ENCODE measurements at places on chromosomes 7 and 10. TPM values are rescaled to one million over a fixed set of nuclear protein-coding genes. Genes with fewer than 3 reads are reported as not detected.

Gene EGFR
- total RNA-seq, result 0.30 TPM

Gene ABCB4
- total RNA-seq, result not detected

Gene CREB5
- total RNA-seq, result 0.68 TPM

Gene NAT16
- total RNA-seq, result not detected

DNA sequence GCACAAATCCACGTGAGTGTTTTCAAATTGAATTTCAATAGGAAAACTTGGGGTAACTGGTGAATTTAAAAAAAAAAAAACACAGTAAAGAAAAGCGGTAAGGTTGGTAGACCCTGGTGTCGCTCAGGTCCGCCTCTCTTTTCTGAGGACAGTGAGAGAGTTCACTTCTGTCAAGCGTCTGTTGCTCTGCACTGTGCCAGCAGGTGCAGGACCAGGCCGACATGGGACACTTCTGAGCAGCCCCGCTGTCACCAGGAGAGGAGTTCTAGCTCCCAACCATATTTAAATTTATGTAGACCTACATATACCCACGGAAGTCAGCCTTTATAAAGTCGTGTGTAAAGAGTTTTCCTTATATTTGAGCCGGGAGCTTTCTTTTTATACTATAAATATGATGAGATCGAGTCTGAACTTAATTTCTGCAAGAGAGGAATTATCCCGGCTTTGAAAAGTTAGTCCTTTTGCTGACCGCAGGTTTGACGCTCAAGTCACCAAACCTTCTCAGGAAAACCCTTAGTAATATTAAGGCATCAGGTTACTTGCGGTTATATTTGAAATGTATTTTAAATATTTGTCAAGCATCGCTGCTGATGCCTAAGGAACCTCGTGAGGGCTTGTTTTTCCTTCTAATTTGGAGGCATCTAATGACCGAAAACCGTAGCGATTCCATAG lies 531 bp downstream of the IKZF1 start:
- DNase-seq, result peak; percentile 63

- no peak for DNase-seq
These were observed 33.5 kb upstream of the PRSS37 start for GRCh38 chr7:141874787-141875186.

DNA sequence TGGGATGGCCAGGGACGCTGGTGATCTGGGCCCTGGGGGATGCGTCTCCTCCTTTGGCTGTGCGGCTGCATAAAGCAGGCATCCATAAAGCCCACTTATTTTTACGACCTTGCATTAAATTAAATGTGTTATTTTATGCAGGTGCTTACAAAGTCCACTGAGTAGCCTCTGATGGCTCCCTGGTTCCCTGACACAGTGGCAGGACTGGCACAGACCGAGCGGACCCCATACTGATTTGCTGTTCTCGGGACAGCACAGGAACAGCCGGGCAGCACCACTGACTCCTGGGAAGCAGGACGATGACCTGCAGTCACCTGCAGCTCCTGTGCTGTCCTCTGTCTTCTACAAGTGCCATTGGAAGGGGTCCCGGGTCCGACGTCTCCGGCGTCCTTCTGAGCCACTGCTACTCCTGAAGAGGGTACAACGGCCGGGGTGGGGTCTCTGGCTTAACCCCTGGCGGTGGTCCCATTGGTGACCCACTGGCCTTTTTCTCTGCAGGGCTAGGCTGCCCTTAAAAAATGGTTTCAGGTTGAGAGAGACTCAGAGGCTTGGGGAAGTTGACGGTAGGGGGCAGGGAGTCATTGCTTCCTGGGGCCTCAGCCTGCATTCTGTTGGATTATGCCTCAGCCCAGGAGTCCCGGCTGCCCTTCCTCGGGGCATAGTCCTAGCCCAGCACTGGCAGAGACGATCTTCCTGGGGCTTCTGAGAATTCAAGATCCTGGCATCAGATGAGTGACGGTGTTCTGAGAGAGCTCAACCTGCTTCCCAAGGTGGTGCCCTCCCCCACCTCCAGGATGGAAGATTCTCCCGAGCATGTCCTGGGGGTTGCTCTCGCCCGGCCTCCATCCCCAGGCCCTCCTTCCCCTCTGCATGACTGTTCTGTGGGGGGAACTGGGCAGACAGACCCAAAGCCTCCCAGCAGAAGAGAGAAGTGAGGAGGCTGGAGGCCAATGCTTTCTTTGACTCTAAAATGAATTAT lies 330.1 kb downstream of the ADARB2 start:
- DNase-seq, result no peak

Gene AASS
- 0.65 TPM for total RNA-seq

GRCh38 chr10:47160261-47160908 lies 139.6 kb upstream of the GDF10 start:
- DNase-seq, result no peak

DNA sequence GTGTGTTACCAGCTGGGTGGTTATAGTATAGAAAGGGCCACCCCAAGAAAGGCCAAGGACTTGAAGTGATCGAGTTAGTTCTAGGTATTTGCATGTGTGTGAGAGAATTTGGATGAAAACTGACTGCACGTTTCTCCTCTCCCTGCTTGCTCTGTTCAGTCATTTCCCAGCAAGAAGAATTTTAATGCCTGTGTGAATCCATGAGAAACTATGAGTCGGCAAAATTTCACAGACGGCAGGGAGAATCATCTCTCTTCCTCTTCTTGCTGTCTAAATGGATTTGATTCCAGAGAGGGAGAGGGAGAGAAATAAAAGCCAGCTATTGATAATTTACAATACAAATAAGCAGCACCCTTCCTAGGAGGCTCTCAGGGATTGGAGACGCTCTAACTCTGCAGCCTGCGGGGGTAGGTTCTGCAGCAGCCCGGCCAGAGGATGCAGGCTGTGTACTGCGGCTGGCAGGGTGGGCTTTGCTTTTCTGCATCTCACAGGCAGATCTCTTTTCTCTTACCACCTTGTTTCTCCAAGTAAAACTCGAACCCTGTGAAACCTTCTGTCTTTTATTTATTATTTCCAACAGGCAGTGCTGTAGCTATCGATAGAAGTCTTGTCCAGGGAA lies 183.6 kb downstream of the TCF7L2 start:
- no peak for DNase-seq

- no peak for DNase-seq
These were observed 88.9 kb downstream of the C1GALT1 start for GRCh38 chr7:7271094-7271874.

GRCh38 chr10:88890681-88891381 lies 10.8 kb downstream of the STAMBPL1 start:
- no peak for DNase-seq

GRCh38 chr7:117892821-117893220 lies 19.6 kb upstream of the CTTNBP2 start:
- no peak for DNase-seq
